Substantia nigra (tissue), 51 donors: ENCODE measurements at places on chromosomes 5 and 9.

- DNase-seq, result peak; percentile 73
These were observed 42.8 kb upstream of the STXBP1 start for GRCh38 chr9:127568971-127569885.

- DNase-seq, result no peak
These were observed 38.4 kb downstream of the ZFAND5 start for GRCh38 chr9:72326641-72327040.

DNA sequence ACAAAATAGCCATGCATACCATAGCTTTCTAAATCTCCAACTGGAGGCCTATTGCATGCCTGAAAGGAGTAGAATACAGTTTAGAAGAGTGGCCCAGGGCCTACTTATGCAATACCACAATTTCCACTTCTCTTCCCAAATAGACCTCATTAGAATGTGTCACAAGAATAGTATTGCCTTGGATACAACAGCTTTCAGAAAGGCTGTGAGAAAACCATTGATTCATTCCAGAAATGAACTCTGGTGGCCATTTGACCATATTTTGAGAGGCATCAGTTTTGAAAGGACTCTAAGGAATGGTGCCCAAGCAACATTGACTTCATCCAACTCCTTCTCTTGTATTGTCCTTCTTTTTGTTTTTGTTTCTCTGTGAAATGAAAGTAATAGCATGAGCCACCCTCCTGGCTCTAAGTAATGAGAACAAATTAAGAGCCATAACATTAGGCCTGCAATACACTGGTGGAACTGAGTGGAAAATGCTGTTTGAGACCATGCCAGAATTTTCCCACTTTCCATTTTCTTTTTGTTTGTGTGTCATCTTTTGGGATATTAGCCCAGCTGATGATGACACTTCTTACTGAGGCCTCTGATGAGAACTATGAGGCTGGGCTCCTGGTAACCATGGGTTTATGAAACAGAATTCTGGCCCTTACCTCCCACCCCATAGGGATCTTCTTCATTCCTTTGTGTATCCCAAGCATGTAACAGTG is 90.2 kb downstream of the TMEM174 start:
- DNase-seq, result no peak

- no peak for DNase-seq
These were observed 39.9 kb downstream of the COL15A1 start for GRCh38 chr9:98983295-98984268.

- no peak for DNase-seq
These were observed 153.4 kb upstream of the TLX3 start for GRCh38 chr5:171155621-171156020.
